Putamen (tissue), 1 donor: ENCODE measurements at places on chromosomes 6 and 20.

DNA sequence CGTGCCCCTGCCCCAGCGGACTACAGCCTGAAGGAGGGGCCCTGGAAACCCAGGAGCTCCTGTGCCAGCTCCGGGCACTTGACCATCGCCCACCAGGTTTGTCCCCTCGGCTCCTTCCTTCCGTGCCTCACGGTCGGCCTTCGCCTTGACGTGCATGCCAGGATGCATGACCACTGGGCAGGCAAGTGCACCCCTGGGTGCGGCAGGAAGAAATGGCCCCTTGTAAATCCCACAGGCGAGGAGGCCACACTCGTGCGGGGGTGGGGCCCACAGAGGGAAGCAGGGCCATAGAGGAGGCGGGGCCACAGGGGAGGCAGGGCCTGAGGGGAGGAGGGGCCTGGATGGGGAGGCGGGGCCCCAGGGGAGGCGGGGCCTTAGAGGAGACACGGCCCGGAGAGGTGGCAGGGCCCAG is 81.7 kb downstream of the YTHDF1 start:
- no peak for DNase-seq

DNA sequence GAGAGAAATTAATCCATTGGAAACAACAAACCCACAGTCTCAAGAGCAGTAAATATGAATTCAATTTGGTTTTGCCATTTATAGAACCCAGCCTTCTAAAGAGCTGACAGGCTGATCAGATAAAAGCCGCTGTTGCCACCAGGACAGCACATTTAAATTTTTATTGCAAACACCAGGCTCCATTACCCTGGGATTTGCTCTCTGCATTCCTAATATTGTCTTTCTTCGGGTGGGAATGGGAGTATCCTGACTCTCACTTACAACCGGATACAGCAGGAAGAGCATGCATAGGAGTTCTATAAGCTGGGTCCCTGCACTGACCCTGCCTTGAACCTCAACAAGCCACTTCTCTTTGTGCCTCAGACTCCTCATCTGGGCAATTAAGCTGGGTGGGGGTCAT is 142.9 kb downstream of the LRFN2 start:
- DNase-seq: no peak

GRCh38 chr20:21182832-21183563 is 57.1 kb downstream of the KIZ start:
- peak; percentile 19 for DNase-seq

GRCh38 chr6:28981431-28981832 is 23.7 kb downstream of the ZNF311 start:
- peak; percentile 80 for DNase-seq

DNA sequence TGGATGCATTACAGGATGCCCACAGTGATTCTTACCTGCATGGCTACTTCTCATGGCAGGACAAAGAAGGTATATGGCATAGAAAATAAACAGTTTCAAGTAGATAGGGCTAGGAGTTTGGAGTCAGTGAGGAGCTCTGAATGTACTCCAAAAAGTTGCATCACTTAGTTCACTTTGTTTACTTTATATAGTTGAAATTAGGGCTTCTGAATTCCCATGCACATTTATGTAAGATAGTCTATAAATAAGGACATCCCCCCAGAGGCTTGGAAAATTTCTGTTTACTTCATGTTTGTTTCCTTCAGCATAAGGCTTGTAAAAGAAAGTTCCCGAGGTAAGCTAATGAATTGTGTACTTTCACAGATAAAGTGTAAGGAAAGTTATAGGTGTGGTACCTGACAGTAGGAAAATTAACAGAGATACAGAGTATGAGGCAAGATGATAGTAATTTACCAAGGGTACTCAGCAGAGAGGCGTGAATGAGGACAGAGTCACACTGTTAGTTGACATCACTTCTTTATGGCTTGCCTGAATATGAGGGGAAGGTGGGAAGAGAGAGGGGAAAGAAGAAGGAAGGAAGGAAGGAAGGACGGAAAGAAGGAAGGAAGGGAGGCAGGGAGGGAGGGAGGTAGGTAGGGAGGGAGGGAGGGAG is 51.1 kb downstream of the ADTRP start:
- DNase-seq: no peak

GRCh38 chr6:1552296-1552761 is 57.4 kb upstream of the FOXC1 start:
- DNase-seq: no peak

DNA sequence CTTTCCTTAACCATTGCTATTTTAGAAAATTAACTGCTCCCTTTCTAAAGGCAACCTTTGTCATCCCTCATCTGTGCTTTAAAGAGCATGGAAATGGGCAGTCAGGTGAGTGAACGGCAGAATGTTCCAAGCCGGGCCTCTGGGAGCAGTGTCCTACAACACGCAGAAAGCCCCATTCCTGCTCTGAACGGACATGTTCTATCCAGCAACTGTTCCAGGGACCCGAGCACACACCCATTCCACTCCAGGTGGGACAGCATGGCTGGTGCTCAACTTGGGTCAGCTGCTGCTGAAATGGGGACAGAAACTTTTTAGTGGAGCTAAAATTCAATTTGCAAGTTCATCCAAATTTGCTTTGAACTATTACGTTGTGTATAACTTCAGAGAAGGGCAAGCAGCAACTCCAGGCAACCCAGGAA is 26.7 kb downstream of the DIDO1 start:
- DNase-seq: no peak

- no peak for DNase-seq
These were observed 23.1 kb downstream of the NCR2 start for GRCh38 chr6:41358503-41358902.

- no peak for DNase-seq
These were observed 236.7 kb downstream of the FARS2 start for GRCh38 chr6:5497896-5498578.

DNA sequence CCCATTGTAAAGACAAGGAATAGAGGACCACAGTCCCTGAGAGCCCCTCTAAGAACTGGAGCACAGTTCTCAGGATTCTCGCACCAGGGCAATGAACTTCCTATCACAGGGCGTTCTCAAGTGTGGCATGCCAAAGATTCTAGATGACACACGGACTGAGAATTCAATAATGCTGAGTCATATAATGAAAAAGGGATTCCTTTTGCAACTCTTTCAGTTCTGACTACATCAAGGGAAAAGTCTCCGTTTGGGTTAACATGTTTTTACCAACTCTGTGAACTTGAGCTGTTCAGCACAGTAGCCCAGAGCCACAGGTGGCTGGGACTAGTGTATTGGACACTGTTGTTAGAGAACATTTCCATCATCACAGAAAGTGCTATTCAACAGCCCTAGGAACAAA is 3.4 kb downstream of the MED20 start:
- no peak for DNase-seq

DNA sequence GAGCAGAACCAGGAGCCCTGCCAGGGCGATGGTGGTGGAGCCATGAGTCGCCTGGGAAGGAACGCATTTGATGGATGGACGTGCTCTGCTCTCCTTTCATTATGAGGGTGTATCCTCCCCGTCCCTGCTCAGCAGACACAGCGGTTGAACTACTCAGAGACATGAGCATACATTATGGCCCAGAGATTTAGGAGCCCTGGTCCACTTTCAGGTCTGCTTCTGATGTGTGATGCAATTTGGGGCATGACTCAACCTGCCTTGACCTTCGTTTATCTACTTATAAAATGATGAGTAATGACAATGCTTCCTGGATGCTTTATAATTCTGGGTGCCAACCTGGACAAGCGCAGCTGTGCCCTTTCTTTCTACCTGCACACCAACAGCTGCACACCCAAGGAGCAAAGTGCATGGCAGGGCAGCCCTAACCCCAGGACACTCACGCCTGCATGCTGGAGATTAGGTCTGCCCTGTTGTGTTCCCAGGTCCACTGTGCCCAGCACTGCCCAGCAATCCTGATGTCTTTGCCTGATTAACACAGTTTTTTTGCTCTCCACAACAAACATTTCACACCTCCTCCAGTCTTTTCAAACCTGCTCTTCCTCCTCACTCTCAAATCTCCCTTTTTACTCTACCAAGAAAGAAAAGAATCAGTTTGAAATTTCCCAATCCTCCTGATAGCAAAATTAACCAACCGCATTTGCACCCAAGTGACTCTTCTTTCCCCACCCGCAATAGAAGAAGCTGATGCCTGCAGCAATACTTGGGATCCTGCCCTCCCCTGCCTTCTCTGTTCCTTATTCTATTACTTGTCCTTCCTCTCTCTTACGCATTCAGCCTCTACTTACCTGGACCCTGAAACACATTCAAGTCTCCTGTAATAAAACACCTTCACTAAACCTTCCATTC is 81.2 kb downstream of the EZR start:
- no peak for DNase-seq

GRCh38 chr6:111761783-111762312 is 111.4 kb downstream of the FYN start:
- DNase-seq: no peak
